ENCODE measurements at places on chromosomes 2 and 18.
A peak's percentile ranks its signal among the peaks of the same experiment; 100 is the strongest.

GRCh38 chr18:58049000-58049688 is 5.1 kb downstream of the NEDD4L start:
- no peak for DNase-seq

DNA sequence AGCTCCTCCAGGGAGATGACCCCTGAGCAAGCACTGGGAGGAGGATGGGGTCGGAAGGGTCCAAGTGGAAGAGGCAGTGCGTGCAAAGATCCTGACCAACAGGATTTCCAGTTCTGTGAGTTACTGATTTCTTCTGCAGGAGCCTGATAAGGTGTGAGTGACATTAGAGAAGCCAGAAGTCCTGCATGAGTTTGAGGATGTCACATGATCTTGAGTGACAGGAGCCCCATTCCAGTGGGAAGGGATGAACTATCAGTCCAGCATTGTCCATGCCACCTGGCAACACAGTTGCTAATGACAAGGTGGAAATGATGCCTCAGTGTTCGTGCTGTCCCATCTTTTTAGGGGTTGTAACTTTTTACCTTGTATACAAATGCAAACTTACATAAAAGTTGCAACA is 285.1 kb upstream of the HDAC4 start:
- DNase-seq: no peak

DNA sequence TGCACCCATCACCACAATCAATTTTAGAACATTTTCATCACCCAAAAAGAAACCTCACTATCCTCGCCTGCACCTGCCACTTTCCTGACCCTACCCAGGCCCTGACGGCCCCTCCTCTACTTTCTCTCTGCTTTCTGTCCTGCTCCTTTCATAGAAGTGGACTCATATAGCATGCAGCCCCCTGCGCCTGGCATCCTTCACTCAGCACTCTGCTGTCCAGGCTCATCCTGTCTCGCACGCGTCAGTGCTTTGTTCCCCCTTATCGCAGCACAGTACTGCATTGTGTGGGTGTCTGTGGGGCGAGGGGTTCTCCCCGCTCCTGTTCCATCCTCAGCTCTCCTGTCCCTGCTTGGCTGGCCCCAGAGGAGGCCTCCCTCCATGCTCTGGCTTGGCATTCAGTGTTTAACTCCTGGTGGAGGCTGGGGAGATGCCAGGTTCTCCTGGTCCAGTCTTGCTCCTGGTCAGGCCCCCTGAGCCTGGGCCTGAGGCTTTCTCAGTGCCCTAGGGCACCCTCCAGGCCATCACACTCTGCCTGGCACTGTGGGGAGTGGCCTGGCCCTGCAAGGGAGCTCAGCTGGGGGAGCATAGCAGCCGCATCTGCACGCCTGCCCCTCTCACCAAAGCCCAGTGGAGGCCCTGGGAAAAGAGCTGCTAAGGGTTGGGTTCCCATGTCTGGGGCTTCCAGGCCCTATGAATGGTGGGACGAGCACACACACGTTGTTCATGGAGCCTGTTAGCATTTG is 6.6 kb upstream of the TUBB6 start:
- no peak for DNase-seq

DNA sequence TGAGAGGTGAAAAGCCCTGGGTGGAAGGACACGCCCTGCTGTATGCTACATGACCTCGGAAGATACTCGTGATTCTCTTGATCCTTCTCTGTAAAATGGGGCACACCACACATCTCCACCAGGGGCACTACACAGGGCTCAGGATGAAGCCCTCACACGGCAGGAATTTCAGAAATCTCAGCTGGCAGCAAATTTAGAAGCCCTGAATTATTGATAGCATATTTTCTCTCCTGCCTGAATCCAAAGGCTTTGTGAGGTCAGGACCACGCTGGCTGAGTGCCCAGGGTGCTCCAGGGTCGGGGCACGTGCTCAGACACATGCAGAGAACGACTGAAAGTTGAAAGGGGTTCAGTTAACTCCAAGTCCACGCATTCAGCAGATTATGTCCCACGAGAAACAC is 42.1 kb upstream of the GALR1 start:
- peak; percentile 72 for DNase-seq

GRCh38 chr2:83103613-83104012 is 1355.5 kb downstream of the SUCLG1 start:
- DNase-seq: peak; percentile 15

- no peak for DNase-seq
Observed at GRCh38 chr2:82075875-82076274, 1771.3 kb upstream of the LRRTM1 start.

GRCh38 chr2:177353187-177353478 is 39.4 kb upstream of the AGPS start:
- DNase-seq: peak; percentile 90

DNA sequence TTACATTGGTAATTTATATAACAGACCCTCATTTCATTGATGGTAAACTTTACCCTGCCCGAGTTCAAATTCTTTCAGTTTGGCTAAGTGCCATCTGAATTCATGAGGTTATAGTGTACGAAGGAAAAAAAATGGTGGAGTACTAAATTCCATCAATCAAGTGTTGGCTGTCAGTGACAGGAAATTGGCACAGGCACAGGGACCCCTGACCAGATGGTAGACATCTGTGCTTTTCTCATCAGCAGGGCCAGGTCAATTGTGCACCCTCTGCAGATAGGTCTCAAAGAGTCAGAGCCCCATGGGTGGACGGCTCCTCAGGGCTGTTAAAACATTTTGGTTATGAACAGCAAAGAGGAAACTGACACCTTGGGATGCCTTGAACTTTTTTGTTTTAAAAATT is 439.2 kb downstream of the SETBP1 start:
- DNase-seq: peak; percentile 11

DNA sequence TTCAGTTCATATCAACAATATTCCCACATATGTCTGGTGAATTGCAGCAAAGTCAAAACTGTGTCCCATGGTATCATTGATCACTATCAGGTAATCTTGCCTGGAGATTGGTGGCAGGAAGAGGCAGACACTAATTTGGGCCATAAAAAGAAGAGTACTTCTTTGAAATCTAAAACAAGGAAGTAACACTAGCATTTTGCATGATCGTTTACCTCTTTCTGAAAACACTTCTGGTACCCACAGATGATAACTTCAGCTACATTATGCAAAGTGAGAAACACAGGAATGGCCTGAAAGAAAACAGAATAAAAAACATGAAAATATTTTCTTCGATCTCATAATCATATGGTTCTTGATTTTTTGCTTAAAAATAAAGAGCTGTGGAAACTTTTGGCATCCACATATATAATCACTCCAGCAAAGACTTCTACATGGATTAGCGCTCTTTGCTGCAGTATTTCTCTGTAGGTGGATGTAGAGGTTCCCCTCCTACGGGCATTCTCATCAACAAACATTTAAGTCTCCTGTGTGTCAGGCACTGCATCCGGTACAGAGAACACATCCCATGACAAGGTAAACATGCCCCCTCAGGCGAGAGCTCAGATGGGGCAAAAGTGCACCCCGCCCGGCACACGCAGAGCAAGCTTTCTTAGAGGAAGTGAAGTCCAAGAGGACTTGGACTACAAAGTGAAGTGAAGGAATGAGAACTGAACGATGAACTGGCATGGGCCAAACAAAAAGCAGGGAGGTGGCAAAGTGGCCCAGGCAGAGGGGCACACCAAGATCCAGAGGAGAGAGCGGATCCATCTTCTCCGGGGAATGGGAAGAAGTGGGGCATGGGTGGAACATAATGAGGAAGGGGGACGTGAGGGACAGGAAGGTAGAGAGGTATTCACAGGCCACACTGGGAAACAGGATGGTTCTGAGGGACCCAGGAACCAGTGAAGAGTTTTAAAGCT is 68.0 kb upstream of the RIOK3 start:
- no peak for DNase-seq

GRCh38 chr2:73131807-73132206 is 19.1 kb upstream of the RAB11FIP5 start:
- no peak for DNase-seq

GRCh38 chr2:18290386-18290785 is 270.1 kb downstream of the RDH14 start:
- no peak for DNase-seq

DNA sequence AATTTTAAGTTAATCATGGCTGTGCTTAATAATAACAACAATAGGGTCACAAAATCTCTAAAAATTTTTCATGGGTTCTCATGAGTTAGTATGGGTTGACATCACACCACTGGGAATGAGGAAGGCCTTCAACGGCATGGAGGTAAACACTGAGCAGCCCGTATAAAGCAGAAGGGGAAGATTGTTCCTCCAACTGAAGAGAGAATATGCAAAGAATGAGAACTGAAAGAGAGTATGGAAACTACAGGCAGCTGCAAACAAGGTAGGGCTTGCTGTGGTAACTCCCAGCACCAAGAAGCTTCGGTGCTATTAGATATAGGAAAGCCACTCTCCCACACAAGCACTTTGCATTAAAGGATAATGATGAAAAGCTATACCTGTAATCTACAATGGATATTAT is 1242.3 kb upstream of the CELF4 start:
- DNase-seq: no peak

- no peak for DNase-seq
Observed at GRCh38 chr2:226738821-226739544, 60.6 kb downstream of the IRS1 start.

DNA sequence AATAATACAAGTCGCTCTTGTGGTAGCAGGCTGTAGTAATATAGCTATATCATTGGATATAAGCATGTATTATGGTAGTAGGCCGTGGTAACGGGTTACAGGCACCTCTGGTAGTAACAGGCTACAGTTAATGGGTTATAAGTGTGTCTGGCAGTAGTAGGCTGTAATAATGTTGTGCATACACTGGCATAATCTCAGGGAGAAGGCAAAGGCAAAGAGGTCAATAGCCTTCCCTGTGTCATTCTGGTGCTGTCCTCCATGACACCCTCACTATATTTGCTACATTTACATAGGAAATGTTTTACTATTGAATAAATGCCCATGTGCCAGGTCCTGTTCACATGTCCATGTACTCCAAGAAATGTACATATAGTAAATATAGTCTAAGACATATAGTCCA is 12.8 kb upstream of the TNP1 start:
- DNase-seq: no peak

DNA sequence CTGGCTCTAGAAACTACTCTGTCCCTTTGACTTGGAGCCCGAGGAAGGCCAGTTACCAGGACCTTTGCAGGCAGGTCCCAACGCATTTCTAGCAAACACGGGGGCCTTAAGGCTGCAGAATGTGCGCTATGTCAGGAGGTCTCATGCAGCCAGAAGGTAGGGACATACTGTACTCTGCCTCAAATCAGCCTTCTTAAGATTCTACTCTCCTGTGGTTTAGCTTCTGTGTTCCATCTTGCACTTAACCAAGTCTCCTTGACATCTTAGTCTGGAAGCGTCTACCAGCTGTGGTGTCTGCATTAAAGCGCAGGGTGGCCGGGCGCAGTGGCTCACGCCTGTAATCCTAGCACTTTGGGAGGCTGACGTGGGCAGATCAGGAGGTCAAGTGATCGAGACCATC is 65.5 kb downstream of the STEAP3 start:
- no peak for DNase-seq

DNA sequence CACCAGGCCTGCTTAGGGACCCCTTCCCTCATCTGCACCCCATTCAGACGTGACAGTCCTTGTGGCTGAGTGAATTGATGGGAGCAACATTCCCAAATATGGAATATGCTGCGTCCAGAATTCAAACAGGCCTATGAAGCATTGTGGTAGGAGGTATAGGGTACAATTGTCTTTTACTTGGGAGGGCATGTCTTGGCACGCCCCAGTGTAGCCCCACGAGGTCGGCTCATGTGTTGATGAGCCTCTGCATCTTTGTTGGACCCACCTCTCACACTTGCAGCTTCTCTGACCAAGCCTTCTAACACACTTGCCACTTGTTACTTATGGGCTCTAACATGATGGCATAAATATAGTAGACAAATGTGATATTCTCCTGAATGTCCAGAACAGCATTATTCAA is 1.6 kb downstream of the TIMM21 start:
- no peak for DNase-seq

GRCh38 chr18:39347701-39348100 is 1782.1 kb upstream of the CELF4 start:
- DNase-seq: no peak

DNA sequence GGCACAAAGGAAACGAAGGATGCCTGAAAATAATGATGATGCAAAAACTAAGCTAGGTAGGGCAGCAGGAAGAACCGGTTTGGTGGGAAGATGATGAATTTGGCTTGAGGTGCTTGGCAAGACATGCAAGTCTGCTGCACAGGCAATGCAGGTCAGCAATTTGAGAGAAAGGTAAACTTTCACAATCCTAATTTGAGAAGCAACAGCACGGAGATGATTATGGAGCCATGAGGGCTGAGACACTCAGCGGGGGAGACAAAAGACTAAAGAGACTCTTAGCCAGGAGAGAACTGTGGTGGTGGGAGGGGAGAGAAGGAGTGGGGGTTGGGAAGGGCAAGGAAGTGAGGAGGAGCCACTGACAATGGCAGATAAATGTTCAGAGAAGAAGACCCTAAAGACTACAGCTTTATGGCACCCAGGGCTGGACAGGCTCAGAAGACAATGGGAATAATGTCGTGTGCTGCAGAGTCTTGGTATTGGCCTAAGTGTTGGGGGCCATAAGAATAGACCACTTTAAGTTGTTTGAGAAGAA is 19.4 kb upstream of the RNF149 start:
- DNase-seq: no peak

GRCh38 chr2:7997279-7997678 is 684.6 kb upstream of the ID2 start:
- no peak for DNase-seq

GRCh38 chr18:55318951-55319441 is 269.0 kb downstream of the TCF4 start:
- peak; percentile 72 for DNase-seq

DNA sequence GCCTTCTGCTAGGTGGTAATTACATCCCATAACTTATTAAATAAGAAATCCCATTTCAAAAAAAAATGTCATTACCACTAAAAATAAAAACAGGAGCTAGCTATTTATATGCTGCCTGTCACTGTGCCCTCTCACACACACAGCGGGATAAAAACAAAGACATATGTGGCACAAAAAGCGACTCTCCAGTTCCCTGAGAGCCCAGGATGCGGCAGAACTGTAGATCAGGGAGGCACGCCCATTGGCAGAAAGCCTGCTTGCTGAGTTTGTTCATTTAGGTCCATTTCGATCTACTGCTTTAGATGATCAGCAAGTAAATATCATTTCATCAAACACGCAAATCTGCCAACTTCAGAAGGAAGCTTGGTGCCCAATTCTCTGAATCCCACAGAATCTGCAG is 124.4 kb downstream of the TMEM163 start:
- DNase-seq: no peak

- no peak for DNase-seq
Observed at GRCh38 chr18:79486356-79487182, 90.8 kb downstream of the NFATC1 start.
